ENCODE measurements at places on chromosomes 7 and 10. TPM values are rescaled to one million over a fixed set of nuclear protein-coding genes. Genes with fewer than 3 reads are reported as not detected.

- DNase-seq: peak; percentile 93
Observed at GRCh38 chr7:22564511-22565045, 64.6 kb upstream of the STEAP1B start.

DNA sequence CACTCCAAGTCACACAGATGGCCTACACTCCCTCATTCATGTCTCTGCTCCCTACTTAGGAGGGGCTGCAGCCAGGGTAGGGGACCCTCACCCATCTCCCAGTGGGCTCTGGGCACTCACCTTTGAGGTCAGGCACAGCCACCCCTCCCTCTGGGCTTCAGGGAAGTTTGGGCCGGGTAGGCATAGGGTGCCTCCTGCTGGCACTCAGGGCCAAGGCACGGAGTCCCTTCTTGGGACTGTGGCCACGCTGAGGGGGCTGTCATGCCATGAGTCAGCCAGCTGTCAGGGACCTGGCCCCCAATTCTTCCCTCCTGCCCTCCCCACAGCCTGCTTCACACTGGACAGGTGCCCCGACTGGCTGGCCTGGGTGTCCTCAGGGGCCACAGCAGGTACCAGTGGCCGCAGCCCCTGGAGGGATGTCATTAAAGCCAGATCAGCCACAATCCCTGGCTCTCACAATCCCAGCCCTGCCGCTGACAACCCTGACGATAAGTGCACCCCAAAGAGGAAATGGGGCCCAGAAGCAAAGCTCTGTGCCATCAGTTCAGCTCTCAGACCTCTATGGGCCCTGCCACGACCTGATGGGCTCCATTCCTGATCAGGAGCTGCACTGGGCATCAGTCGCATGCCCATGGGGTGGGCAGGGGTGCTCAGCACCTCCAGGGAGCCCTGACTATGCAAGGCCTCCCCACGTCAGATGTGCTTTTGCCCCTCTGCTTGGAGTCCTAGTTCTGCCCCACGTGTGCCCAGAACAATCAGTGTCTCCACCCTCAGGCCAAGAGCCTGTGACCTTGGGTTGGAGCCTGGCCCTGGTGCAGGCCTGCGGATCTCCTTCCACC is 34.1 kb upstream of the RET start:
- DNase-seq: no peak

The PNLIPRP1 gene
- not detected for total RNA-seq

The ADCYAP1R1 gene
- 0.16 TPM for total RNA-seq

The MBL2 gene
- total RNA-seq: not detected

GRCh38 chr10:37960591-37961137 is 15.8 kb downstream of the ZNF25 start:
- no peak for DNase-seq

The LRRC61 gene
- total RNA-seq: 0.67 TPM

The TSPAN12 gene
- 0.81 TPM for total RNA-seq

DNA sequence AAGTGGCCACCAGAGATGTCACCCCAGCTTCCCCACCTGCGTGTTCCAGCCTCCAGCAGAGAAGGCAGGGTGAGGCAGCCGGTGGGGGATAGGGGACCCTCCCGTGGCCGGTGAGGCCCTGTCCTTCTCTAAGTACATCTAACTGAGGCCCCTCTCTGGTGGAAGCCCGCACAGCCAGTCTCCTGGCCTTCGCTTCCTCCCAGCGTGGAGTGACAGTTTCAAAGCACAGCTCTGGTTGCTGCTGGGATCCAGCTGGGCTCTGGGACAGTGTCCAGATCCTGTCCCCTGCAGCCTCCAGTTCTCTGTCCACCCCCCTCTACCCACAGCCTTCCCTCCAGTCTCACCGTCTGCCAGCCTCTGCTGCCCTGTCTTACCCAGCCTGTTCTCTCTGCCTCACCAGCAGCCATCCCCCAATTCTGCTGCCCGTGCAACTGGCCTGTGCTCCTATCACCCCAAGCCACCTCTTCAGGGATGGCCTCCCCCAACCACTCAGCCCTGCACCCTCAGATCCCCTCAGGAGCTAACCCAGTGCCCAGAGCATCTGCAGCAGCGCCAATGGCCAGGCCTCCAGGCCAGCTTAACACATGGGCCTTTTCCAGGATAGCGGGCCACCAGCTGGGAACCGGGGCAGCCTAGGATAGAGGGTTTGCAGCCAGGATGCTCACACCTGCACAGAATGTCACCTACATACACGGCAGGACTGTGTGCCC is 16.3 kb upstream of the SH2B2 start:
- DNase-seq: no peak

The AQP1 gene
- total RNA-seq: 25.9 TPM

GRCh38 chr10:74099836-74100235 is 50.8 kb downstream of the AP3M1 start:
- no peak for DNase-seq

The ZNF425 gene
- 1.9 TPM for total RNA-seq

GRCh38 chr10:116679351-116679750 is 58.6 kb downstream of the PNLIPRP2 start:
- DNase-seq: no peak

GRCh38 chr7:43114458-43114780 is 2.0 kb downstream of the HECW1 start:
- DNase-seq: no peak

The CCDC172 gene
- total RNA-seq: not detected

- no peak for DNase-seq
Observed at GRCh38 chr10:111139567-111139966, 62.7 kb downstream of the ADRA2A start.

DNA sequence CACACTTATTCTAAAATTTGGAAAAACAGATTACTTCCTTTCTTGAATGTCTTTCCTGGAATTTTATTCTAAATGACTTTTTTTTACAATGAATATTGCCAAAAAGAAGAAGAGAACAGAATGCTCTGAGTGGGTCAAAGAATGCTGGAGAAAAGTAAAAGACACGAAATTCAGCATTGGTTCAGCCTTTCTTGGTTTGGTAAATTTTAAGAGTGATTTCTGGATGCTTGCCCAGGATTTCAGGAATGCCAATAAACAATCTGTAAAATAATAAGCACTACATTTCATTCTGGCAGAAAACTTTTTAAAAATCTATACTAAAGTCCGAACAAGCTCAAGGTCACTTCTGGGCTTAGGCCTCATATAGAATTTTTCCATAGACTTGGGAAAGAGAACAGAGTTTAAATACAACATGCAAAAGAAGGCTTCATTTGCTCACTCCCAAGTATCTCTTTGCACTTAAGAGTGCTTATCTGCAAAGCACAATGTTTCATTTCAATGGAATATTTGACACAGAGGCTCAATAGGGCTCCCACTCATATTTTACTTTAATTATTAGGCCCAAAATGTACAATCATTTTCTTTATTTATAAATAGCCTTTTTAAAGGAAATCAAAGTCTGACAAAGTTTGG is 359.5 kb upstream of the ANKRD30A start:
- no peak for DNase-seq

DNA sequence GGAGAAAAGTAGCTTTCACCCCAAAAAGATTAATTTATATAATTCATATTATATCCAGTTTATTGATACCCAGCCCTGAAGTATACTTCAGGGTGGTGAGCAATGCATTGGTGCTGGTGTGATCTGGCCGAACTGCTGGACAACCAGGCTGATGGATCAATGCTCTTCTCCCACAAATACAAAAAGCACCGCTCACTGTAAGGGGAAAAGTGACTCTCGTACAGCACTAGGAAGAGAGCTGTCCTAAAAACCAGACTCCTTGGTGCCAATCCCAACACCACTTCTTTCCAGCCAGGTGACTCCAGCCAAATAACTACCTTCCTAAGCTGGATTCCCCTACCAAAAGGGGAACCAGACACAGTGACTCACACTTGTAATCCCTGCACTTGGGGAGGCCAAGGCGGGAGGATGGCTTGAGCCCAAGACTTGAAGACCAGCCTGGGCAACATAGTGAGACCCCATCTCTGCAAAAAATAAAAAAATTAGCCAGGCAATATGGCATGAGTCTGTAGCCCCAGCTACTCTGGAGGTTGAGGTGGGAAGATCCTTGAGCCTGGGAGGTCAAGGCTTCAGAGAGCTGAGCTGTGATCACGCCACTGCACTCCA is 13.1 kb upstream of the TNPO3 start:
- no peak for DNase-seq

DNA sequence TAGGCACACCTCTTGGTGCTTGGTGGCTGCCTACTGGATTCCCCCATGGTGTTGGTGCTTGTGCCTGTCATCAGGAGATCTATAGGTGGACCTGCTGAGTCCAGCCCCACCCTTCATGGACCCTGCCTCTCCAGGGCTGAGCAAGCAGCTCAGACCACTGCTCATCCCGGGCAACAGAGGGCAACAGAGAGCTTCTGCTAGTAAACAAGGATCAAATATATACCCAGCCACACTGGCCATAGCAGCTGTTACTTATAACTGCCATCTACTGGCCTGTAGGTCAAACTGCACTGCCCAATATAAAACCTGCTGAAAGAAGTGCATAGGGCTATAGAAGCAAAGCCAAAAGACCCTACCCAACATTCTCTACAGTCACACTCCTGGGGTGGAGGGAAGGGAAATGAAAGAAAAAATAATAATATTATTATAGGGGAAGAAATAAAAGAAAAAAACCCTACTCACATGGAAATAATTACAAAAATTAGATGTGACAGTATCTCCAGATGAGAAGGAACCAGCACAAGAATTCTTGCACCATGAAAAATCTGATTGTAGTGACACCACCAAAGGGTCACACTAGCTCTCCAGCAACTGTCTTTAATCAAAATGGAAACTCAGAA is 54.9 kb upstream of the ZNF800 start:
- peak; percentile 61 for DNase-seq

The PON1 gene
- total RNA-seq: not detected

- no peak for DNase-seq
Observed at GRCh38 chr7:17678896-17679295, 261.4 kb downstream of the SNX13 start.

GRCh38 chr10:7084280-7085005 is 326.4 kb downstream of the SFMBT2 start:
- no peak for DNase-seq

- DNase-seq: peak; percentile 91
Observed at GRCh38 chr7:3028071-3028757, 15.5 kb downstream of the CARD11 start.

GRCh38 chr7:151205730-151206129 is 4.6 kb downstream of the H2BK1 start:
- no peak for DNase-seq

DNA sequence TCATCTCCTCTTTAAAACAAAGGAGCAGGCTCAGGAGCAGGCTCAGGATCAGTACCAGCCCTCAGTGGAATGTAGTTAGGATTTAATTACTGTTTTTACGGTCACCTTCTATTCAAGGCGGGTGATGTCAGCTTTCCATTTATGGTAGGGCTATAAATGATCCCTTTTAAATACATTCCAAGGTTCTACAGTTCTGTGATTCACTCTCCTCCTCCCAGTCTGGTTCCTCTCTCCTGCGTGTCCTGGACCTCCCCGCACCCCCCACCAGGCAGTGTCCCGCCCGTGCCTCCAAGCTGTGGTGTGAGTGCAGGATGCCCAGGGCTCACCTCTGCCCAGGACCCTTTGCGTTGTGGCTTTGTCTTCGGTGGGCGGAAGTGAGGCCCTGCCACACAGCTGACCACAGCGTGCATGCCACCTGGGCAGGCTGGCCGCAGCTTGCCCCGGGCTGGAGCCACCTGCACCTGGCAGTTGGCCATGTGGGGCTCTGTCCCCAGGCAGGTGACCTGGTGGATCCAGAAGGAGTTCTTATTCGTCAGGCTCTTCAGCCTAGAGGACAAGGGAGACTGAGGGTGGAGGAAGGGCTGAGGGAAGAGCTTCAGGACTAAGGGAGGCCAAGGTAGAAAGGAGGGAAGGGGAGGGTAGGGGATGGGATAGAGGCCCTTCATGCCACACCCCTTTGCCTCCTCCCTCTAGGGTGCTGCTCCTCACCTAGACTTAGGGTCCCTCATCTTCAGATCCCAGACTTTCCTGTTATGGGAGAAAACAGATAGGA is 9.1 kb downstream of the LOXL4 start:
- peak; percentile 81 for DNase-seq

- DNase-seq: no peak
Observed at GRCh38 chr7:154886591-154886990, 116.3 kb downstream of the PAXIP1 start.

GRCh38 chr10:85983051-85983450 is 383.5 kb downstream of the GRID1 start:
- DNase-seq: no peak

The FBXO24 gene
- total RNA-seq: 0.48 TPM
